ENCODE measurements at places on chromosomes 1 and 21.

DNA sequence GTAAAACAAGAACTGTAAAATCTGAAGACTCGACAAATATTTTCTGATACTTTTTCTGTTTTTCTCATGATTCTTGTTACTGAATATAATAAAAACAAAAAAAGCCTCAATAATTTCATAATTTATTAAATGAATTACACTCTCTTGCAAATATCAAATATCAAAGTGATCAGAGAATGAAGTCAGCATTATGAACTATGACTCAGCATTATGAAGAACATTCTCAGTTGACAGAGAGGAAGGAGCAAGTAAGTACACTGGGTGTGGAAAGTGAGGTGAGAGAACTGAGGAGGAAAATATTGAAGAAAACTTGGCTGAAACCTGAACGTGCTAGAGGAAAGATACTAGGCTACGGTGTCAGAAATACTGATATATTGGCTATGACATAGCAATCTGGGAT, 529.5 kb downstream of the KCNT2 start:
- DNase-seq = no peak

DNA sequence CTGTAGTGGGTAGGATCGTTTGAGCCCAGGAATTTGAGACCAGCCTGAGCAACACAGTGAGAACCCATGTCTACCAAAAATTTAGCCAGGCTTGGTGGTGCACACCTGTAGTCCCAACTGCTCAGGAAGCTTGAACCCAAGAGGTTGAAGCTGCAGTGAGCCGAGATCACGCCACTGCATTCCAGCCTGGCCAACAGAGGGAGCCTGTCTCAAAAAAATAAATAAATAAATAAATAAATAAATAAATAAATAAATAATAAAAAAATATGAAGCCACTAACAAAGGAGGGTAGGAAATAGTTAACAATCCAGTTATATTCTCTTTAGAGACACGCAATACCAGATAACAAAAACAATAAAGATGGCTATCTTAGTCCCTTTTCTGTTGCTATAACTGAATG, 11.9 kb upstream of the CBR3 start:
- DNase-seq = no peak

GRCh38 chr1:51621161-51621560, 4.3 kb downstream of the OSBPL9 start:
- no peak for DNase-seq

GRCh38 chr1:183330335-183330734, 87.8 kb downstream of the NMNAT2 start:
- no peak for DNase-seq
